ENCODE measurements at places on chromosomes 3 and 15. TPM values are rescaled to one million over a fixed set of nuclear protein-coding genes. Genes with fewer than 3 reads are reported as not detected.

DNA sequence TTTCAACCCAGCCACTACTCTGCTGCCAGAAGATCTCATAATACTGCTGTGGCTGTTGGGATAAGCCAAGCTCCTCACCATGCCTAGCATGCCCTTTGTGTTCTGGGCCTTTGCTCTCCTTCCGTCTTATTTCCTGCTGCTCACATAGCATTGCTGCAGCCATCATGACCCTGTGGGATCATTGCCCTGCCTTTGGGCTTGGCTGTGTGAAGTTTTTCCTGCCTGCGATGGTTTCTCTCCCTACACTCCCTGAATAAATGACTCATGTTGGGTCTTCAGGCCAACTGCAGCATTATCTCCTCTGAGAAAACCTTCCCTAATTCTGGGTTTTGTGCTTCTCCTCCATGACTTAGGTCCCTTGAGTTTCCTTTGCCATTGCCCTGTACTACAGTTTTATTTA lies 20.8 kb upstream of the TRA2B start:
- DNase-seq = no peak

GRCh38 chr15:46872286-46872980 lies 844.9 kb upstream of the SEMA6D start:
- DNase-seq = no peak

The HIGD2B gene
- not detected for total RNA-seq

The RYR3 gene
- total RNA-seq = 16.5 TPM

DNA sequence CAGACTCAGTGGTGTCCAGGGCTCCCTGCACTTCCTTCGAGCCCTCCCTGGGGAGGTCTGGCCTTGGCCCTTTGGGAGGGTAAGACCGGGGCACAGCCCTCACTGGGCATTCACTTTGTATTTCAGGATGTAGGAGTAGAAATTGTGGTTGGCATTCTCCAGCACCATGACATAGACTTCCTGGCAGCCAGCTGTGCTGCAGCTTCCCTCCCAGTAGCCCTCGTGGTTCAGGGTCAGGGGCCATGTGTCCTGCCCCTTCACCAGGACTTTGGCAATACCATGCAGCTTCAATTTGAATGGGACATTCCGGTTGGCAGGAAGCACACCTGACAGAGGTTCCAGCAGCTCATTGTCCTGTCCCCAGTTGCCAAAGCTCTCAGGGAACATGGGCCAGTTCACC lies 47.3 kb downstream of the KY start:
- peak; percentile 84 for DNase-seq

The DTX3L gene
- 17.7 TPM for total RNA-seq

The UCN2 gene
- 5.2 TPM for total RNA-seq

DNA sequence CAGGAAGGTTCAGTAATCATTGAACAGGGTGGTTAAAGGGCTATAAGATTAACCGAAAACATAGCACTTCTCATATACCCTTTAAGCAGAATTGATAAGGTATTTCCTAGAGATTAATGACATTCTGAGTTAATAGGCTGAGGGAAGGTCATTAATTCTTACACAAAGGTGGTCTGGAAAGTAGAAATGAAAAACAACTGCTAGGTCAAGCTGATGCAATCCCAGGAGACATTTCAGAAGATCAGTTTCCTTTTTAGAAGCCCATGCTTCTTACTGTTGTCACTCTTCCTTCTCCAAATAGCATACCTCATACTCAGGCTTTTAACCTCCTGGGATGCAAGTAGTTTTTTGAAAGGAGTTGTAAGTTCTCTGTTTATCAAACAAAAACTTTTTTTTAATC lies 8.8 kb downstream of the FILIP1L start:
- DNase-seq = no peak

The CPEB1 gene
- total RNA-seq = 10.6 TPM

GRCh38 chr15:65877749-65878148 lies 8.5 kb downstream of the RAB11A start:
- DNase-seq = no peak

The APBA2 gene
- total RNA-seq = 19.6 TPM

DNA sequence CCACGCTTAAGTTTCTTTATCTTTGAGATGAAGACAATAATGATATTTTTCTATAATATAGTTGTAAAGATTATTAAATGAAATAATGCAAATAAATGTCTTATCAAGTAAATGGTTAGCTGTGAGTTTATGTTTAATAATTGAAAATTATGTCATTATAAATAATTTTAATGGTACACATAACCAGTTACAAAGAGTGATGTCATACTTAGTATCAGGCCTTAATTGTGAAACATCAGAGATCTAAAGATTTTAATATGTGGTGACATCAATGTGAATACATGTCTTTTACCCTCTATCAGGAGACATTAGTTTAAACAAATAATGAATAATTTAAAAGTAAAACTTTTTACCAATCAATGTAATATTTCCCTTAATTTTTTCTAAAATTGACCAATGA lies 63.8 kb upstream of the P2RY1 start:
- no peak for DNase-seq

GRCh38 chr15:71440489-71441110 lies 325.3 kb downstream of the THSD4 start:
- DNase-seq = no peak

The ERC2 gene
- 1.2 TPM for total RNA-seq

DNA sequence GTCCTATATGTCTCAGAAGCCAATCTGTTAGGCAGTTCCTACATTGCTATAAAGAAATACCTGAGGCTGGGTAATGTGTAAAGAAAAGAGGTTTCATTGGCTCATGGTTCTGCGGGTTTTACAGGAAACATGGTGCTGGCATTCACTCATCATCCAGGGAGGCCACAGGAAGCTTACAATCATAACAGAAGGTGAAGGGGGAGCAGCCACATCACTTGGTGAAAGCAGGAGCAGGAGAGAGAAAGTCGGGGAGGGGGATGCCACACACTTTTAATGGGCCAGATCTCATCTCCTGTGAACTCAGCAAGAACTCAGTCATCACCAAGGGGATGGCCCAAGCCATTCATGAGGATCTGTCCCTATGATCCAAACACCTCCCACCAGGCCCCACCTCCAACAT lies 9.1 kb downstream of the SLC49A4 start:
- no peak for DNase-seq

GRCh38 chr15:48533982-48534381 lies 111.5 kb downstream of the FBN1 start:
- no peak for DNase-seq

The PGBD4 gene
- 1.5 TPM for total RNA-seq

DNA sequence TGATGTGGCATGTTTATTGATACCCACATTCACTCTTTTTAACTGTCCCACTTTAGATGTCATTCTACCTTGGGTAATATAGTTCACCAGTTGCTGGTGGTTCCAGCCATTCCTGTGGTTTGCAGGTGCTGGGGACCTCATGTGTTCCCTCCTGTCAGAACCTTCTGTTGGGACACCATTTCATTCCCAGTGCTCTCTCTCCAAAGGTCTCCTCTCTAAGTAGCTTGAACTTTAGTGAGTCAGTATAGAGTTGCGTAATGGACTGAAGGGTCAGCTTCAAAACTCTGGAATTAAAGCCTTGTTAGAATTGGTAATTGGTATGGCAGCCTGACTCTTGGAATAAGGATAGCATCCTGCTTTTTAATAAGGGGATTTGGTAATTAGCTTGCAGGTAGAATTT lies 108.5 kb downstream of the PLCL2 start:
- no peak for DNase-seq

GRCh38 chr3:133828576-133829309 lies 23.1 kb downstream of the SRPRB start:
- DNase-seq = peak; percentile 86

DNA sequence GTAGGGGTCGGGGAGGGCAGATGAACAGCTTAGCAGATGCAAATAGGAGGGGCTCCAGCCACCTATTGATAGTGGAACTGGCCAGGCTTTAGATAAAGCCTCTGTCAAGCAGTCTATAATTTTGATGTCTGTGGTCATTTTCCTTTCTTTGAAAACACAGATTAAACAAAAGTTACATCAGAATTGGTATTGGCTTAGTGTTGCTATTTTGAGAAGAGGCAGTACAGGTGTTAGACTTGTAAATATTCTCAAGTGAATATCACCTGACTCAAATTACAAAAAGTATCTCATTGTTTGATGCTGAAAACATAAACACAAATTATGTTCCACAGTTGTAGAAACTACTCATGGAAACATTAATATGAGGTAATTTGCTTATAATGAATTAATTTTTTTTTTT lies 18.1 kb downstream of the GHRL start:
- no peak for DNase-seq

DNA sequence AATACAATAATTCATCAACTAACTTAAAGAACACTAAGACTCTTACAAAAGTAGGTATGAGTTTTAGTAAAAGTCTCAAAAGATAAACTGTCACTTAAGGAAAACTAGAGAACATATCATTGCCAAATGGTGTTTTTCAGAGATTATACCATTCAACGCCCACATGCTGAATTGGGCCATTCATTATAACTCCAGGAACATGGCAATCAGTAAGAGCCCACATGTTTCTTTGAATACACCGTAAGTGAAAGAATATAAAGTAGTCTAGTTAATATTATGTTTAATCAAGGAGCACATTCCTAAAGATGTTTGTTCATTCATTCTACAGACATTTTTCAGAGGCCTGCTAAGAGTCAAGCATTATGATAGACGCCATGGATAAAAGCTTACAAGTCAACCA lies 22.9 kb downstream of the B3GNT5 start:
- no peak for DNase-seq

GRCh38 chr3:11588755-11589154 lies 55.0 kb downstream of the VGLL4 start:
- DNase-seq = no peak

GRCh38 chr3:25043749-25044148 lies 384.3 kb upstream of the RARB start:
- DNase-seq = no peak

DNA sequence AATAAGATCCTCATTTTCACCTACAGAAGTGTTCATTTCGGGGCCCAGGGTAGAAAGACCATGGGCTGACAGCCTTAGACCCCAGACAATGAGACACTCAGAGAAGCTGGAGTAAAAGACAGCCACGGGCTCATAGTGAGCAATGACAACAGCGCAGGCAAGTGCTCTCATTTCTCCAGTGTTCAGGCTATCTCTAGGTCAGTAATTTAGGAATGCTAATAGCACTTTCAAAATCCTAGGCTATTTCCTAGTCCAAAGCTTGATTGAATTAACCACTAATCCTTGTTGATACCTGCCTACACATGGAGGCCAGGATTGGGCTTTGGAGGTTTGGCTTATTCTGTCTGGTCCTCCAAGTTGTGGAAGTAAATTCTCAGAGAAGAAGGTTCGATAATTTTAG lies 44.4 kb downstream of the FBN1 start:
- no peak for DNase-seq

DNA sequence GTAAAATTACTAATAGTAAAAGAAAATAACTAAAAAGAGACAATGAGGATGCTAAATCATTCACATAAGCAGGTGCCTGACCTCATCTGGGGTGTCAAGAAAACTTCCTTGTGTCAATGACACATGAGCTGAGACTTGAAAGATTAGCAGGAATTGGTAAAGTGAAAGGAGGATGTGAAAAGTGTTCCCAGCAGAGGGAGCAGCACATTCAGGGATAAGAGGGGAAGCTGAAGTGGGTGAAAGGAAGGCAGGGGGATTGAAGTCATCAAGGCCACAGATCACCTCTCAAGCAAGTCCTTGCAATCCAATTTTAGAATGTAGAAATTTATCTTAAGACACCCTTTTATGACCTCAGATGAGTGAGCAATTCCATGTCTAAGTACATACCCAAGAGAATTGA lies 60.2 kb upstream of the ACP3 start:
- no peak for DNase-seq

- no peak for DNase-seq
Observed at GRCh38 chr3:55797084-55797483, 310.0 kb upstream of the WNT5A start.

The FURIN gene
- 47.6 TPM for total RNA-seq

- no peak for DNase-seq
Observed at GRCh38 chr3:189076449-189076848, 95.3 kb upstream of the TPRG1 start.

DNA sequence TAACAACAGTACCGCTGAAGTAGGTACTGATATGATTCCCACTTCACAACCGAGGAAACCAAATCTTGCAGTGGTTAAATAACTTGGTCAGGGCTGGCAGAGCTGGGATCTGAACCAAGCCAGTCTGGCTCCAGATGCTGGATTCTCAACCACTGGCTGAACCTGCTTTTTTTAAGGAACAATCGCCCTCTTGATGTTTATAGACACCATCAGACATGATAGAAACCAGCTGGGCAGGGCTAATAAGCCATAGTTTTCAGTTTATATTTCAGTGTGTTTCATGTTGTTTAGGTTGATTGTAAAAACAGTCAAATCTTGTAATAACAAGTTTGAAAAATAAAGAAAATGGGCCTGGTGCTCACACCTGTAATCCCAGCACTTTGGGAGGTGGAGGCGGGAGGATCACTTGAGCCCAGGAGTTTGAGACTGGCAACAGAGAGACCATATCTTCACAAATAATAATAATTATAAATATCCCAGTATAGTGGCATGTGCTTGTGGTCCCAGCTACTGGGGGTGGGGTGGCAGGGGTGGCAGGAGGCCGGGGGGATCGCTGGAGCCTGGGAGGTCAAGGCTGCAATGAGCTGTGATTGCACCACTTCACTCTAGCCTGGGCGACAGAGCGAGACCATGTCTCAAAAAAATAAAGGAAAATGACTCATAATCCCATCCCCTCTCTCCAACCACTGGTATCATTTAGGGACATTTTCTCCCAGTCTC lies 36.7 kb downstream of the XYLB start:
- no peak for DNase-seq

GRCh38 chr3:185900228-185900627 lies 37.6 kb downstream of the TRA2B start:
- no peak for DNase-seq

The NDUFAF3 gene
- 91.3 TPM for total RNA-seq

The CCNB2 gene
- 5.9 TPM for total RNA-seq

The TERB2 gene
- total RNA-seq = not detected

The IL5RA gene
- total RNA-seq = not detected

- DNase-seq = no peak
Observed at GRCh38 chr3:55895897-55896566, 408.9 kb upstream of the WNT5A start.

The SEMA3F gene
- 78.1 TPM for total RNA-seq

GRCh38 chr3:134918441-134918840 lies 123.4 kb downstream of the EPHB1 start:
- no peak for DNase-seq

DNA sequence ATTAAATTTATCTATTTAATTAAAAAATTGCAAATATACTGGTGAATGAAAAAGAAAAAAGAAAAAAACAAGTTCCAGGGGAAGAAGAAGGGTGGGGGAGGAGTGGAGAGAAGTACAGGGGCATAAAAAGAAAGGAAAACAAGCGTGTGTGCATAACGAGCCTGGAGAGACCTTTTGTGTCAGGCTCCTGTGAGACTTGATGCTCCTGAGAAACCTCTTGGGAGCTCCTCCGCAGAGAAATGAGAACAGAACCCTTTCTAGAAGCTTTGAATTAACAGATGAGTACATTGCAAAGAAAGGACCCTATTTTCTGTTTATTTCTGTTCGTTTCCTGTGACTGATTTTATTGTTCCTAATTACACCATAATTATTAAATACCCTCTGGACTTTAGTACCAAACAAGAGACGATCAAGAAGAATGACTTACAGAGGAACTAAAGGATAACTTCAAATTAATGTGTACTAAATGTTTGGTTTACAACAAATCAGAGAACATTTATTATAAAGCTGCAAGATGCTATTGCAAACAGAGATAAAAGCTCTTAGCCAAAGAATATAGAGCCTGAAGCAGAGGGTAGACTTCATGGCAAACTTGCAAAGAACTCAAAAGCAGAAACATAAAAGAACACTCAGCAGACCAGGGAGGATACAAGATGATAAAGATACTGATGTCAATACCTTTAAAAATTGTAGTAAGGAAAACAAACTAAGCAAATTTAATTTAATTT lies 74.7 kb downstream of the DPPA2 start:
- DNase-seq = no peak

The FGF12 gene
- total RNA-seq = 1.5 TPM

All from vagina (tissue), 2 donors.